KBM-7 (cell line): ENCODE measurements at places on chromosomes 12 and 14.
A peak's percentile ranks its signal among the peaks of the same experiment; 100 is the strongest.

GRCh38 chr12:47577206-47577989 lies 128.4 kb downstream of the RPAP3 start:
- no peak for DNase-seq

DNA sequence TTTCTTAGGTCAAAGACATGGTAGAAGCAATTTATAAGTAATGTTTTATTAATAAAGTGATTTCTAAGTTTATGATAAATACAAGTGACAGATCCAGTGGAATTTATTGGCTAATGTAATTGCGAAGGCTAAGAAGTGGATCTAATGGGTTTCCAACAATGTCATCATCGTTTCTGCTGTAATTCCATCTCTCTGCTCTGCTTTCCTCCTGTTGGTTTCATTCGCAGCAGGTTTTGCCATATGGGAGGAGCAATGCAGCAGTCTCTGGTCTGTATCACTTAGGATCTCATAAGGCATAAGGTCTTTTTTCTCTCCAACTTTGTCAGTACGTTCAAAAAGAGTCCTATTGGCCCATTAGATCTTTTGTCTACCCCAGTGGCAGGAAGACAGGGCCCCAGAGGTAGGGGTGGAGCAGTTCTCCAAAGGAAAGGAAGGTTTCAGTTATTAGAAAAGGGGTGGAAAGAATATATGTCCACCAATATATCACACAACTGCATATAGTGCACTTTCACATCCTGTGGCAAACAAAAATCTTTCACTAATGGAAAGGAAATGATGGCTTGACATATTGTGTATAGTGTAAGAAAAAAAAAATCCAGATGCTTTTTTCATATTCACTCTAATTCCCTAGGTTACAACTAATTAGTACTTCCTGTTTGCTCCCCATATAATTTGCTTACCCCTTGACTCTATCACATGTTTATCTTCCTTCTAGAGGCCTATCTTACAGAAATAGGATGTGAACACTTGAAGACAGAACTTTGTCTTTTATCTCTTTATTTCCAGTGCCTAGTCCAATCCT lies 451.3 kb downstream of the ZFP36L1 start:
- no peak for DNase-seq

GRCh38 chr12:5794156-5794555 lies 150.9 kb downstream of the ANO2 start:
- no peak for DNase-seq

DNA sequence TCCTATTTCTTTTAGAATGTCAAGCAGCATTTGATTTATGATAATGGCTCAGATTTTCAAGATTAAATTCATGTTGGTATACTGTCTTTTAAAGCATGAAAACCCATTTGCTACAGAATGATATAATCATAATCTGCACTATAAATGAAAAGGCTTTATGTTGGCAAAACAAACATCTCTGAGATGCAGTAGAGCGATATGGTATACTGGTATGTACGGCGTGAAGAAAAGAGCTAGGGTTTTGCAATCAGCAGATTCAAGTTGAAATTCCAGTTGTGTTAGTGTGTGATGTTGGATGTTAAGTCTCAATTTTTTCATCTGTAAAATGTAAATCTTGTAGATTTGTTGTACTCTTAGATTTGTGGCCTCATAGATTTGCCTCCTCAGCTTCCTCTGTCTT lies 53.2 kb upstream of the DYRK2 start:
- no peak for DNase-seq

GRCh38 chr12:40622246-40622838 lies 69.9 kb upstream of the CNTN1 start:
- peak; percentile 61 for DNase-seq

DNA sequence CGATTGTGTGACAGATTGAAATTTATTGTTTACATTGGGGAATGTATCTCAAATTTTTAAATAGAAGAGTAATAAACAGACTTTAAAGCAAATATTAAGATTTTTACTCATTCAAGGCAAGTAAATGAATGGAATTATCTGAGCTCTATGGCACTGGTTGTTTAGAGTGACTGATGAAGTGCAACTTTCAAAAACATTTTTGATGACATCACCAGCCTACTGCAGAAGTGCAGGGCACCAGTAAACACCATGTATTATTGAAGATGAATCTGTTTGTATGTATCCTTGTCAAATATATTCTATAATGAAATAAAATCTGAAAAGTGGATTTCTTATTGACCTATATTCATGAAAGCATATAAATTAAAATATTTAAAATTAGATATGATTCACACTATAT lies 124.0 kb upstream of the EVL start:
- no peak for DNase-seq

GRCh38 chr12:60844101-60844500 lies 1248.3 kb downstream of the SLC16A7 start:
- DNase-seq, result no peak

DNA sequence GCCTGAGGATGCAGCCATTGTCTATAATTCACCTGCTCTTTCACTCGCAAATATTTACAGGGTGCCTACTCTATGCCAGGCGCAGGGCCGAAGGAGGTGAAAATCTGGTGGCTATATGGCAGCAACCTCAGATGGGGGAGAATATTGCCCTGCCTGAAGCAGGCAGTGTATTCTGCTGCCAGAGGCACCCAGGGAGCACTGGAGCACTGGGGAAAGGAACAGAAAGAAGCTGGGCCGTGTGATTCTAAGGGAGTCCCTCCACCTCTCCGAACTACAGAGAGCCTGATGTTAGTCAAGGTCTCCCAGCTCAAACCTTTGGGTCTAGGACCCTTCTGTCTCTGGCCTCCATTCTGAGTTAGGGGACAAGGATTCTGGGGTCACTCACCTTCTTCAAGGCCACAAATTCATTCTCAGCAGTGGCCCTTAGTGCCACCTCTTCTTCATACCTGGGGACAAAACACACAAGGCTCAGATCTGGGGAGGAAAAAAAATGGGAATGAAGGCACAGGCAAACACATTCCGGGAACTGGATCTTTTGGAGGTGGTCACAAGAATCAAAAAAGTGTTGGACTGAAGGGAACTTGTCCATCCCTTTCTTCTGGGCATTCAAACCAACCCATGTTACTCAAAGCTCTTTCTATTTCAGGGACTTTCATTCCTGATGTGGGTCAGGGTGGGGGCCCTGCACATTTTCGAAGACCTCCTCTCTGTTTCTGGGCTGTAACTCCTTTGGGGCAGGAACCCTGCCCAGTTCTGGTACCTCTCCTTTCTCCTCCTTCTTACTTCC lies 19.3 kb upstream of the KRT86 start:
- no peak for DNase-seq

- peak; percentile 69 for DNase-seq
Measured at GRCh38 chr12:75706786-75707605, 195.6 kb upstream of the KRR1 start.

- DNase-seq, result no peak
Measured at GRCh38 chr14:102392506-102392905, 29.8 kb downstream of the TECPR2 start.

DNA sequence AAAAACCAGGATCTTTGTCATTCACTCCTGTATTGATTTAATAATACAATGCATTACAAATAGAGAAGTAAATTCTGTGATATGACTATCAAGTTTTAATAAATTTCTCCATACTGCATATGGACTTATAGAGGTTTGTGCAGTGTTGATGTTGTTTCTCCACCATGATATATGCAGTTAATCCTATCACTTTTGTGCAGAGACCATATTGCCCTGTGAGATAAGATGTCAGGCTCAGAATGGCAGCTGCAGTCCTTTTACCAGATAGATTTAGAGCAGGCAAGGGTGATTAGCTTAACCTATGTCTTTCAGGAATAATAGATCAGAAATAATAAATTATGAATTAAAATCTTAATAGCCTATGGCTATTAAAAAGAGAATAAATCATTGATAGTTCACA lies 38.6 kb upstream of the KCNJ8 start:
- DNase-seq, result no peak

GRCh38 chr12:33486058-33486457 lies 46.4 kb upstream of the SYT10 start:
- DNase-seq, result no peak

DNA sequence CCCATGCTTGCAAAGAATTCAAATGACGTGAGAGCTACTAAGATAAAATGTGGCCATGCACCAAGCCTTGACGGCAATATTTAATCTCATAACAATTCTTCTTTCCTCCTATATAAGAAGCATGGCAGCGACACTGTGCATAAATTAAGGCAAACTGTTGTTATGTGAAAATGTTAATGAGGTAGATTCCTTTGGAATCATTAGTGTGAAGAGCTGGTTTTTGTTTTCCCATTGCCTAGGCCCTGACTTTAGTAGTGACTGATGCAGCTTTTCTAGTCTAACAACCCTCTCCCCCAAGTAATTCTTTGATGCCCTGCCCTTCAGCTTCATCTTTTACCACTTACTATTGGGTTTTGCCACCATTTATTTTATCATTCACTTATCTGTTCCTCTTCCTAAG lies 10.6 kb upstream of the PSEN1 start:
- DNase-seq, result no peak

- DNase-seq, result peak; percentile 84
Measured at GRCh38 chr12:124543052-124543589, 24.3 kb downstream of the NCOR2 start.

- no peak for DNase-seq
Measured at GRCh38 chr12:30755395-30755762, 628 bp upstream of the CAPRIN2 start.

- DNase-seq, result no peak
Measured at GRCh38 chr14:54894995-54895394, 7.6 kb downstream of the GCH1 start.

GRCh38 chr12:132171293-132171967 lies 27.2 kb downstream of the NOC4L start:
- no peak for DNase-seq

DNA sequence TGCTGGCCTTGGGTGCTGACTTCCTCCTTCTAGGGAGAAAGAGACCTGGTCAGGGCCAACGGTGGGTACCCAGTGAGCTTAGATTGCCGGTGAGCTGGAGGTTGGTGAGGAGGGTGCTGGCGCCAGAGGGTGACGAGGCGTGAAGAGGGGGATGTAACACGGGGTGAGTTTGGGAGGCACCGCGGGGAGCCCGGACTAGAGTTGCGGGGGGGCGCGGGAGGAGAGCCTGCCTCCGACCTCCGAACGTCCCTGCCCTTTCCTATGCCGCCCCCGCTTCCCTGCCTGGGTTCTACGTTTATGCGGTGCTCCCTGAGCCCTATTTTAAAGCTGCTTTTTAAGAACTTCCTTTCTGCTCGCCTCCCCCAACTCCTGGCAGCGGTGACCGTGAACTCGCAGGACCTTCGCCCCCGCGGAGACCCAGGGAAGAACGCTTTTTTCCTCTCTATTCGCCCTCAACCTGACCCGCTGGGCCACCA lies 18.6 kb downstream of the OR6S1 start:
- peak; percentile 44 for DNase-seq

- DNase-seq, result peak; percentile 87
Measured at GRCh38 chr12:101891462-101891971, 14.1 kb downstream of the DRAM1 start.

DNA sequence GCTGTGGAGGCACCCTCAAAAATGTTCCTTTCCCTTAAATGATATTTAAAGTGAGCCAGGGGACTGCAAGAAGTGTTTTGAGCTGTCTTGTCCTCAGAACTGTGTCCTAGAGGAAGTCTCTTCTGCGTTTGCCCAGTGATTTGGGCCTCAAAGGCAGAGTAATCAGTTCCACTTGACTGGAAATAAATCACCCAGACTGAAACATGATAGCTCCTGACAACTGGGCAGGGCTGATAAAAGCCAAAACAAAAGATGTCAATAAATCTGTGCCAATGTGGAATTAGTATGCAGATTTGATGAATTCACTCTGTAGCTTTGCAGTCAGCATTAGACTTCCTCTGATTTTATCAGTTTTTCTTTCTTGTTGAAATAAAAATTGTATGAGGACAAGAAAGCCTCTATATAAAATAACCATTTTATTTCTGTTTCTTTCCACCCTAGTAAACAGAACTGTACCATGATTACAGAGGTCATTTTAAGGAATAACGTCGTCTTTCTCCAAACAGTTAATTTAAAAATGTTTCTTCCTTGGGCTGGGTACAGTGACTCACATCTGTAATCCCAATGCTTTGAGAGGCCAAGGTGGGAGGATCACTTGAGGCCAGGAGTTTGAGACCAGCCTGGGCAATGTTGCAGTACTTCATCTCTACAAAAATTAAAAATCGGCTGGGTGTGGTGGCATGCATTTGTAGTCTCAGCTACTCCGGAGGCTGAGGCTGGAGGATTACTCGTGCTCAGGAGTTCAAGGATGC lies 180.8 kb downstream of the ERC1 start:
- DNase-seq, result peak; percentile 54

DNA sequence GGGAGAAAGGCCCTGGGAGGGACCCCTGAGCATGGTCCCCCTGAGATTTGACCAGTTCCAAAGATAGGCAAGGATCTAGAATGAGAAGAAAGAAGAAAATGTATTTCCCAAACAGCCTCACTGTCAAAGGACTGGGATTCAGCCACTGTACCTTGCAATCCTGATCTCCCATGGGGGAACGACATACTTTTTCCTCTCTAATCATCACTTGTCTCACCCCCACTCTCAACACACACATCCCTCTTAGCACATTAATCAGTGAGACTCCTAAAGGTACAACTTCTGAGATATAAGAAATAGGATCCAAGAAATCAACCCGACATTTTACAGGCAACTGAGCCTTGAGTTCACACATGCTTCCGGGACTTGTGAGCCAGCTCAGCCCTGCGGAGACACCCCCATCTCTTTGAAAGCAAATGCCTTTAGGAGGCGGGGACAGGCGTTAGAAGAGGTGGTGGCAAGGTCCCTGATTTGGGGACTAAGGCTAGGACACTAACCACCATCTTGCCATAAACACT lies 1.4 kb downstream of the MAP3K9 start:
- DNase-seq, result no peak

GRCh38 chr14:65170768-65171507 lies 68.6 kb upstream of the MAX start:
- DNase-seq, result peak; percentile 61

DNA sequence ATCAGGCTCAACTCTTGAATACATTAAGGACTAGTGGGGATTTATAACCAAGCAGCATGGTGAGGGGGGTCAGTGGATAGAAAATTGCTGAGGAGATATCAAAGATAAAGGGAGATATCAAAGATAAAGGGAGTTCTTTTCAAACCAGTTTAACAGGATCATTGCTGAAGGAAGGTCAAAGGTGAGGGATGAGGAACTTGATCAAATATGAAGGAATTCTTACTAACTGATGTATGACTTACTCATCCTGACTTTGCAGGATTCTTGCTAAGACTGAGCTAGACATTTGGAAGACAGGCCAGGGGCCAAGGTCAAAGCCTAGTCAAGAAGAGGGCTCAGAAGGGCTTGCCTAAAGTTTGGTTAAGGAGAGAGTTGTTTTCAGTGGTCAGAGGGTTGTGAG lies 4.8 kb downstream of the ABHD4 start:
- DNase-seq, result no peak
